ENCODE measurements at places on chromosomes 7 and 10.

DNA sequence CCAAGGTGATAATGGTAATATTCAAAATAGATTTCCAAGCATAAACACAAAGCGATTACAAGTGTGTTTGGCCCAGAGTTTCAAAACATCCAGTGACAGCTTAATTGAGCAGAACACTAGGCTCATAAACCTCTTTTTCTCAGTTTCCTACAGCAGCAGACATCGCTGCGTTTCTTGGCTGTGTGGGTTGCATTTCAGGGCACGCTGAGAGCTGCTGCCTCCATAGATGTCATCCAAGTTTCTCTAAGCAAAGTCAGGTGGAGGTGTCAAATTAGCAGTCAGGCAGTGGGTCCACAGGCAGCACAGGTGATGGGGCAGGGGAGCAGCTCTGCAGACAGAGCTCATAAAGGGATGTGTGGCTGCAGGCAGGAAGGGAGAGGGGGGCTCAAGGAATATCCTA is 50.5 kb upstream of the COL13A1 start:
- DNase-seq = no peak

- DNase-seq = no peak
These were observed 2.1 kb downstream of the CBLL1 start for GRCh38 chr7:107746006-107746405.

- no peak for DNase-seq
These were observed 93.4 kb downstream of the SPAG6 start for GRCh38 chr10:22438711-22439110.

DNA sequence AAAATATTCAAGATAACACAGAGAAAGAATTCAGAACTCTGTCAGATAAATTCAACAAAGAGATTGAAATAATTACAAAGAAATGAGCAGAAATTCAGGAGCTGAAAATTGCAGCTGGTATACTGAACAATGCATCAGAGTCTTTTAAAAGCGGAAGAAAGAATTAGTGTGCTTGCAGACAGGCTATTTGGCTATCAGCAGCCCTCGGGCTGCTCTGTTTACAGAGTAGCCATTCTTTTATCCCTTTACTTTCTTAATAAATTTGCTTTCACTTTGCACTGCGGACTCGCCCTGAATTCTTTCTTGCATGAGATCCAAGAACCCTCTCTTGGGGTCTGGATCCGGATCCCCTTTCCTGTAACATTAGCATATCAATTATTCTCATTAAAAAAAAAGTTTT is 1040.0 kb downstream of the SORCS3 start:
- no peak for DNase-seq

- DNase-seq = no peak
These were observed 72.7 kb downstream of the SLC37A3 start for GRCh38 chr7:140325600-140325999.

GRCh38 chr10:119782981-119783664 is 57.3 kb downstream of the INPP5F start:
- DNase-seq = no peak

DNA sequence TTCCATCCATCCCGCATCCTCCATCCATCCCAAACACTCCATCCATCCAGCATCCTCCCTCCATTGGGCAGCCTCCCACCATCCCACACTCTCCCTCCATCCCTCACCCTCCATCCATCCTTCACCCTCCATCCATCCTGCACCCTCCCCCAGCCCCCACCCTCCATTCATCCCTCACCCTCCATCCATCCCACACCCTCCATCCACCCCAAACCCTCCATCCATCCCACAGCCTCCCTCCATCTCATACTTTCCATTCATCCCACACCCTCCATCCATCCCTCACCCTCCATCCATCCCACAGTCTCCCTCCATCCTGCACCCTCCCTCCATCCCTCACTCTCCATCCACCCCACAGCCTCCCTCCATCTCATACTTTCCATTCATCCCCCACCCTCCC is 60.4 kb downstream of the FOXI2 start:
- no peak for DNase-seq

DNA sequence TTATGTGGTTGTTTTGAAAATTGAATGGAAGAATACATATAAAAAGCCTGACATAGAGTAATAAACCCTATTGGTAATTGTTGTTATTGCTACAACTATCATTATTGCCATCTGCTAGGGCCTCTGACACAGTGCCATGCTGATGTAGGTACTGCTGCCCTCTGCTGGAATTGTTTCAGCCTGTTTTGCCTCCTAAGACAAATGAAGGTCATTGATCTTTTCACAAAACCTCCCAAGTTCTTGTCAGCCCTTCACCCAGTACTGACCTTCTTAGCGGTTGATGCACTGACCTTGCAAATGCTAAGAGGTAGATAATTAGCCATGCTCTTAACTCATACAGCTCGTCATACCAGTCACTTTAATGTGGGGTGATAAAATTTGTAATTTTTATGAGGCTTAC is 975.2 kb downstream of the SORCS1 start:
- DNase-seq = no peak

DNA sequence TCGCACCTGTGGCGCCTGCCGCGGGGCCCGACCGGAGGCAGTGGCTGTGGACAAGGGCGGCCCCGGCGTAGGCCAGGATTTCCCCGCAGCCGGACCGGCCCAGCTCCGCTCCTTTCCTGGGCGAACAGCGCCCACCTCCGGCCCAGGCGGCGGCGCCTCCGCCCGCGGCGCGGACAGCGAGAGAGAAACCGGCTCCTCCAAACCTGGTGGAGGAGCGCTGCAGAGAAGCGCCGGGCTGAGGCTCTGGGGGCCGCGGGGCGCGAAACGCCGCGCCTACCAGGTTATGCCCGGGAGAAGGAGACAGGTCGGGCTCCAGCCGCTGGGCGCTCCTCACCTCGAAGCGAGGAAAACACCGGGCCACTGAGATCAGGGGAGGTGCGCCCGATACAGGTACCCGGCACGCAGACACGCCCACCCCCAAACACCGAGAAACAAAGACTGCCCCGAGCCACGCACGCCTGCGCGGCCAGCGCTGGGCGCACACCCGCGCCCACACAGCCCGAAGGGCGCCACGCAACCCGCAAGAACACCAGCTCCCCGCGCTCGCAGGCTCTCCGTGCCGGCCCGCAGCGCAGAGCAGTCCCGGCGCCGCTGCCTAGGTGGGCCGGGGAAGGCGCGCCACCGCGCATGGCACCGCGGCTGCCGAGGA is 3.3 kb downstream of the GRID1 start:
- DNase-seq = no peak

GRCh38 chr7:29499932-29500331 is 63.7 kb upstream of the PRR15 start:
- no peak for DNase-seq

DNA sequence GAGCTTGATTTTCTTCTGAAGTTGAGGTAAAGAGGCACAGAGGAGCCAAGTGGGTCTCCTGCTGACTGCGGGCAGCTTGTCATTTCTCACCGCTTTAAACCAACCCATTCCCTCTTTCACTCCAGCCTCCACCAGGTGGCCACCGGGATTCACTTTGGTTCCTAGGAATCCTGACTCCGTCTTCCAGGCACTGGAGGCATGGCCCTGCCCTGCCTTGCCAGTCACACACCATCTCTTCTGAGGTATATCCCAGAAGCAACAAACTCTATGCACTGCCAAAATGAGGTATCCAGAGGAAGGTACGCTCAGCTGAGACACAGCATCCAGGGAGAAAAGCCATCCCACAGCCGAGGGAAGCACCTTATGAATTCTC is 280.8 kb downstream of the TNS3 start:
- DNase-seq = no peak

- DNase-seq = no peak
These were observed 14.1 kb upstream of the MYH16 start for GRCh38 chr7:99258501-99258900.

DNA sequence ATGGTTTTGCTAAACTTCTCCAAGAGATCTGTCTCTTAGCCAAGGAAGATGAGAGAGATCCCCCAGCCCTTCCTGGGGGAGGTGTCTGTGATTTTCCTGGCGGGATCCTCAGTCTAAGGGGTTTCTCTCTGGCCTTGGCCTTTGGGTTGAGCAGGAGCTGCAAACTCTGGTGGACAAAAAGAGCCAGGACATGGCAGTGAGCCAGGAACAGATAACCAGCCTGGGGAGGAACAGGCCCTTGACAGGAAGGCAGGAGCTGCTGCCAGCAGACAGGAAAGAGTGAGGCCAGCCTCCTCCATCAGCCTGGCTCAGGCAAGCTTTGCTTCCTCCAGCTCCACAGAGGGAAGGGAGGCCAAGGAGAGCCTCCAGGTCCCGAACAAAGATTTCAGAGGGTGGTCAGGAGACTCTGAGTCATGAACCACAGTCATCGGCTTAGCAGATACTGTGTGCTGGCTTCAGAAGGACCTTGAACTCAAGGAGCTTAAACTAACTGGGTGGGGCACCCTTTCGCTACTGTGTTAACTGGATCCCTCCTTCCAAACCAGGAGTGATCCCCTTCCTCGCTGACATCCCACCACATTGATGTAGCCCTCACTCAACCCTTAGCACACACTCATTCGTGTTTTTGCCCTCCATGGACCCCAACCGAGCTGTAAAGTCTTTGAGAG is 34.7 kb downstream of the DDIT4 start:
- DNase-seq = no peak

DNA sequence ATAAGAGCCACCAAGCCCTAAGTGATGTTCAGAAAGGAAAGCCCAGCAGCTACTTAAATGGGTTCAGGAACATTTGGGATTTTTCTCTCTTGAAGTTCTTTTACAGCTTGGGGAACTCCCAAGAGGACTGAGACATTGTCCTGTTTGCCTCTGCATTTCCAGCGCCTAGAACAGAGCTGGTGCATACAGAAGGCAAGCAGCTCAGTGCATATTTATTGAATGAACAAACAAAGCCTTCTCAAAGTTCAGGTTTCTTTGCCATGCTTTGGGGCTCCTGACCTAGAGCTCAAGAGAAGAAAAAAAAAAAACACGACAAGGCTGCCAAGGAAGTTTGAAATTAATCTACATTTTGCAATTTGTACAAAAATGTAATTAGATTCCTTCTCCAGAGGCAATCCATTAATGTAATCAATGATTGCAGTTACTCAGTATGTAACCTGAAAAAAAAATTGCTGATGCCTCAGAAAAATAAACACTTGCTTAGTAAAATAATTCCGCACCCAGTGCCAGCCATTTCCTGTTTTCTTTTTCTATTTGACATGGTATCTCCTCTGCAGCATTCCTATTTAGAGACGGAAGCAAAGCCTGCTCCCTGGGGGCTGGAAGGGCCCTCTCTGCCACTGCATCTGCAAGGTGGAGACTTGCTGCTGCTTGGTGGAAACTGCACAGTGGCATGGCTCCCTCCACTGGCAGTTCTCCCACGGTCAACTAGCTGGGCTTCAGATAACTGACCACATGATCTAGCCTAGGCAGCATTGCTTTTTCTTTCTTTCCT is 157.3 kb downstream of the TMEM178B start:
- peak; percentile 5 for DNase-seq

- DNase-seq = no peak
These were observed 39.4 kb upstream of the PLCE1 start for GRCh38 chr10:93954299-93954698.

DNA sequence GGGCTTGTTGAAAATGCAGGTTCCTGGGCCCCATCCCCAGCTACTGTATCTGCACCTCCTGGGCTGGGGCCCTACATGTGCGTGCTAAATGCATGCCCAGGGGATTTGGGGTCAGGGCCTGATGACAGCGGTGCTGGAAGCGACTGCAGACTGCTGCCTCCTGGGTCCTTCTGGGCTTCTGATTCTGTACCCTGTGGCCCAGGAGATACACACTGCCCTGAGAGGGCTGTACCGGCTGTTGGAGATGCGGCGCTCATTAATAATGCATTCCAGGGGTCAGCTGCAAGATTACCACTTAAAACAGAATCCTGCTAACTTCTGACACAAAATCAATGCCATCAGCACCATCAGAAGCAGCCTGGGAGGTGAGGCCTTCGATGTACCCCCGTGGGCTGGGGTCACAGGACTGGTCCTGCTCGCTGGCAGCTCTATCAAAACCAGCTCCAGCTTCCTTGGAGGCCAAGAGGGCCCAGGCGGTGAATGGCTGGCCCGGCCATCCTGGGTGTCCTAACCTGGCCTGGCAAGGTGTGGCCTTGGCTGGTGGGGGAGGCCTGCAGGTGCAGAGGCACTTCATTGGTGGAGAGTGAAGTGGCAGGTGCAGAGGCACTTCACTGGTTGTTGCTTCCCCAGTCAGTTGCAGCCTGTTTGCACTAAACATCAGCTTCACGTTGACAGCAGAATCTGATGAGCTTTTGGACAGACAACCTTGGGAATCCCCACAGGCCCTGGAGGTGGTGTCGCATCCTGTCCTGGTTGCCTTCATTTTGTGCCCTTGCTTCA is 79.2 kb downstream of the GLRX3 start:
- DNase-seq = no peak

Data from caudate nucleus (tissue), 63 donors.